ENCODE measurements at places on chromosomes 6 and 20.

- peak; percentile 96 for DNase-seq
These were observed 365.7 kb downstream of the MAFB start for GRCh38 chr20:40323361-40323794.

- DNase-seq = no peak
These were observed 1.9 kb downstream of the LTV1 start for GRCh38 chr6:143845033-143845432.

- no peak for DNase-seq
These were observed 753 bp upstream of the PERP start for GRCh38 chr6:138107752-138108592.

DNA sequence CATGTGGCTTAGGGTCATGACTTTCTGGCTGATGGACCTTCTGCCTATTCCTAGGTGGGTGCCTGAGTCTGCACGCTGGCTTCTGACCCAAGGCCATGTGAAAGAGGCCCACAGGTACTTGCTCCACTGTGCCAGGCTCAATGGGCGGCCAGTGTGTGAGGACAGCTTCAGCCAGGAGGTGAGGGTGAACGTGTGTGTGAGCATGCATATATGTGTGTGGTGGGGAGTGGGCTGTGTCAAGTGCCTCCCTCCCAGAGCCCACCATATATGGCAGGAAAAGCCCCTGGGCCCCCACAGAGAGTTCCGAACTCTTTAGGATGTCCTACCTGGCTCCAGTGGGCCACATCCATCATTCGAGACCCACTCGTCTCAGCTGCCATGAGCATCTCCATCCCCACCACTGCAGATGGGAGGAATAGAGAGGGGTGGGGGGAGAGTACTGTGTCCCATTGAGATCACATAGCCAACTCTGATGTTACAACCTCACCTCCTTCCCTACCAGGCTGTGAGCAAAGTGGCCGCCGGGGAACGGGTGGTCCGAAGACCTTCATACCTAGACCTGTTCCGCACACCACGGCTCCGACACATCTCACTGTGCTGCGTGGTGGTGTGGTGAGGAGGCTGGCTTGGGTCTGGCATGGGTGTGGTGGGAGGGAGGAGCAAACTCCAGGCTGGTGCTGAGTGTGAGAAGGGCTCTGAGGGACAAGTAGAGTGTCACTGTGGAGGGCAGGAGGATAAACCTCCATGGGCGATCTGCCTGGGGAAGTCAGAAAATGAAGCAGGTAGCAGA lies 3.2 kb downstream of the SLC22A7 start:
- no peak for DNase-seq

DNA sequence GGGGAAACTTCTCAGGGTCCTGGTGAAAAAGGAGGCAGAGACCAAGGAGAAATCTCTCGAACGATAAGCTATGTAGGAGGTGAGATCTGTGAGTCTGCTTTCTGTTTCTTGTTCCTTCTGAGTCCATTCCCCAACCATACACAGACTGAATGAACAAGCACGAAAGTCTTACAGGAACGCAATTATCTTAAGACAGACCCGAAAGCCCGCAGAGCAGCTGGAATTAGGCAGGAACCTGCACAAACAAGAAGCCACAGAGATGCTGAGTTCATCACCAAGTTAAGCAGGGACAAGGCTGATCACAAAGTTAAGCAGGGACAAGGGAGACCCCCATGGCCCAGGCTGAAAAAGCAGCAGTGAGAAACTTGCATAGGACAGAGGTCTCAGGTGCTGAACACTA lies 21.4 kb upstream of the NELFCD start:
- no peak for DNase-seq

DNA sequence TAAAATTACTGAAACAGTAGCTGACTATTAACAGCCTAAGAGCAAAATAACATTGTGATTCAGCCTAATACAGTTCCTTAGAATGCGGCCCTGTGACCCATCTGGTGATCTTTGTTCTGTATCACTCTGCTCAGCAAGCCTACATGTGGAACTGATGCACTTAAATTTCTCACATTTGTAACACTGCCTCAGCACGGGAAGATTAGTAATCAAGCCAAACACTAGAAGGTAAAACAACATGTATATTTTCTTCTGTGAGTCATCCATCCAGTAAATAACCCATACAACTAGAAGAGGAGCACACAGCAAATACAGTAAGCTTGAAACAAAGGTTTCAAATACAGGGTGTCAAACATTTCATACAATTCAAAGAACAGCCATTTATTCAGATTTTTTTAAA lies 189.7 kb upstream of the NOX3 start:
- DNase-seq = no peak

DNA sequence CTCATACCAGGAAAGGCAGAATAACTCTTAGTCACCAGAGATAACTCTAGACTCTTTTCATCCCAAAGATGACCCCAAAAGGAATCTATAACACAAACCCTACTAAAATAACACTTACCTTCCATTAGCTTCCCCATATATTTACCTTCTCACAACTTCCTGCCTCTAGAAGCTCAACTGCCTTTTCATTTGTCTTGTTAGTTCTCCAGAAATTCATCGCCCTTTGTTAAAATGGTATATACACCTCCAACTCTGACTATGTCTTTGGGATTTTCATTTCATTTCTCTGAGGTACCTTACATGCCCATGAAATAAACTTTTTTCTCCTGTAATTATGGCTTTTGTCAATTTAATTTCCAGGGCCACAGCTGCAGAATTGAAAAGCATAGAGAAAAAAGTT lies 33.5 kb downstream of the GCM1 start:
- DNase-seq = no peak

GRCh38 chr6:11798096-11798495 lies 19.5 kb upstream of the ADTRP start:
- no peak for DNase-seq
